ENCODE measurements at places on chromosomes 13 and 19.

DNA sequence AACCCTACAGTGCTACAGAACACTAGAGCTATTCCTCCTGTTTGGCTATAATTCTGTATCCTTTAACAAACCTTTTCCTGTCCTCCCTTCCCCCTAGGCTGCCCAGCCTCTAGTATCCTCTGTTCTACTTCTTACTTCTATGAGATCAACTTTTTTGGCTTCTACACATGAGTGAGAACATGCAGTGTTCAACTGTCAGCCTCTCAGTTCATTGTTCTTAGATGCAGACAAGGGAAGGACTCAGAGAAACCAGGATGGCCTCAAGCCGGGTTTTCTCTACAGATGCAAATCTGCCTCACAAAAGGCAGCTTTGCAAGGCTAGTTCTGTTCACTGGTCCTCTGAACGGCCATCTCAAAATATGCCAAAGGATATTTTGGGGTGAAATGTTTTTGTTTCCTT, 18.4 kb downstream of the AMER2 start:
- DNase-seq, result no peak

GRCh38 chr13:89315287-89315686, 1644.1 kb downstream of the SLITRK5 start:
- DNase-seq, result no peak

DNA sequence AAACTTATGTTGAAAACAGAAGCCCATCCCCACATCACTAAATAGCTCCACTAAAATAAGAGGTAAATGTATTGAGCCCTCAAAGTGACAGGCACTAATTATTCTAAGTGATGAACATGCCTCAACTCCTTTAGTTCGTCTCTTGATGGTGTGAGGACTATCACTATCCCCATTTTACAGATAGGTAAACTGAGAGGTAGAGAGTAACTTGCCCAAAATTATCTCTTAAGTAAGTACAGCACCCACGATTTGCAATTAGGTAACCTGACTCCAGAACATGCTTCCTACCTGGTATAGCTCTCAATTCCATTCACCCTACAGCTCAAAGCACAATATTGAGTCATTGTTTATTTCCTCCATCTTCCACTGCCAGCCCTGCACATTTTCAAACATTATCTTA, 12.7 kb downstream of the ZAR1L start:
- DNase-seq, result no peak

GRCh38 chr19:40936755-40937154, 54.3 kb upstream of the CYP2B6 start:
- no peak for DNase-seq

- DNase-seq, result no peak
Observed at GRCh38 chr13:75675421-75675820, 39.3 kb downstream of the LMO7 start.

DNA sequence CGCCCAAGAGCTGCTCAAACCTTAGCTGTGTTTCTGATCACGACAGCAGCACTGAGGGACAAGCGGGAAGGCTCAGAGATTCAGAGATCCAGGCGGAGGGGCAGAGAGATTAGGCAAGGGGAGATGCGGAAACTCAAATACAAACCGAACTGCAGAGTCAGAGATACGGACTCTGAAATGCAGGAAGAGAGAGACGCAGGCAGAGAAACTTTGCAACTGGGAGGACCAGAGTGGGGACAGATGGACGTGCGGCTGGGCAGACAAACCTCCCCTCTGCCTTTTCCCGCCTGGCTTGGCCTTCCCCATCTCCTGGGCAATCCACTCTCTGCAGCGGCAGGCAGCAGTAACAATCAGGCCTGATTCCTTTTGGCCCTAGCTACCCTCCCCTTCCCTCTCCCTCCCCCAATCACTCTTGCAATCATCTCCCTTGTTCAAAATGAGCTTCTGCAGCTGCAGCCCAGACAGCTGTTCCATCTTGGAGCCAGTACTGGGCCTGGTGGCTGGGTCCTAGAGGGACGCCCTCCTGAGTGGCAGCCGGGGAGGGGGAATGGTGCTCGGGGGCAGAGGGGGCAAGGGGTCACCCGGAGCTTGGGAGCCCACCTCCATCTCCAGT, 29.7 kb downstream of the OLFM2 start:
- no peak for DNase-seq

DNA sequence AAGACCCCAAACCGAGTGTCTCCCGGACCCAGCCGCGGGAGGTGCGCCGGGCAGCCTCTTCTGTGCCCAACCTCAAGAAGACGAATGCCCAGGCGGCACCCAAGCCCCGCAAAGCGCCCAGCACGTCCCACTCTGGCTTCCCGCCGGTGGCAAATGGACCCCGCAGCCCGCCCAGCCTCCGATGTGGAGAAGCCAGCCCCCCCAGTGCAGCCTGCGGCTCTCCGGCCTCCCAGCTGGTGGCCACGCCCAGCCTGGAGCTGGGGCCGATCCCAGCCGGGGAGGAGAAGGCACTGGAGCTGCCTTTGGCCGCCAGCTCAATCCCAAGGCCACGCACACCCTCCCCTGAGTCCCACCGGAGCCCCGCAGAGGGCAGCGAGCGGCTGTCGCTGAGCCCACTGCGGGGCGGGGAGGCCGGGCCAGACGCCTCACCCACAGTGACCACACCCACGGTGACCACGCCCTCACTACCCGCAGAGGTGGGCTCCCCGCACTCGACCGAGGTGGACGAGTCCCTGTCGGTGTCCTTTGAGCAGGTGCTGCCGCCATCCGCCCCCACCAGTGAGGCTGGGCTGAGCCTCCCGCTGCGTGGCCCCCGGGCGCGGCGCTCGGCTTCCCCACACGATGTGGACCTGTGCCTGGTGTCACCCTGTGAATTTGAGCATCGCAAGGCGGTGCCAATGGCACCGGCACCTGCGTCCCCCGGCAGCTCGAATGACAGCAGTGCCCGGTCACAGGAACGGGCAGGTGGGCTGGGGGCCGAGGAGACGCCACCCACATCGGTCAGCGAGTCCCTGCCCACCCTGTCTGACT, 7.9 kb downstream of the MAP1S start:
- no peak for DNase-seq

- DNase-seq, result no peak
Observed at GRCh38 chr19:13817018-13817614, 21.9 kb downstream of the ZSWIM4 start.

DNA sequence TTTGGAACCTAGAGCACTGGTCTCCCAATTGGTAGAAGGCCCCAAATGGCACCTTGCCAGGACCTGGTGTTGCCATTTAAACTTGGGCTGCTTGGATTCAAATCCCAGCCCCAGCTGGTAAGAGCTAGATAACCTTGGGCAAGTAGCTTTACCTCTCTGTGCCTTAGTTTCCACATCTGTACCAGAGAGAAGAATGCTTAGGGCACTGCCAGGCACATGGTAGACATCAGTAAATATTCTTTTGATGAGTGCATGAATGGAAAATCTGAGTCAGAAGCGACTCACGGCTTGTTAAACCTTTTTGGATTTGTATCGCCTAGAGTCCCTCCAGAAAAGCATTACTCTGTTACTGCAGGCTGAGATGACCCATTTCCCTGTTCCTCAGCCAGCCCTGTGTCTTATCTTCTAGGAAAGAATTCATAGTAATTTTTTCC, 90.9 kb downstream of the SIPA1L3 start:
- peak; percentile 93 for DNase-seq

DNA sequence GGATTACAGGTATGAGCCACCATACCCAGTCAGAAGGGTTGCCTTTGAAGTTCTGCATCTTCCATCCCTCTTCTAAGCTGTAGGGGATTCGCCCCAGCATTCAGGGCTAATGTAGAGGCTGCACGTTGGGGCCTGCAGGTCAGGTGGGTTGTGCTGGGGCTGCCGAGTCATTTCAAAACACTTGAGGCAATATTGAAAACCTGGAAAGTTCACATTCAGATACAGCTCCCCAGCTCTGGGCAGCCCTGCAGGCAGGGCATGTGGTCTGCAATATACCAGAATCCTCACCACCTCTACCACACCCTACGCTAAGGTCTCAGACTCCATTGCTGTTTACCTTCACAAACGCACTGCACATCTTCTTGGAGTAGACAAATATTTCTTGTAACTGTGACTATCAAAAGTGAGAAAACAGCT, 24.6 kb downstream of the CCNE1 start:
- DNase-seq, result no peak

DNA sequence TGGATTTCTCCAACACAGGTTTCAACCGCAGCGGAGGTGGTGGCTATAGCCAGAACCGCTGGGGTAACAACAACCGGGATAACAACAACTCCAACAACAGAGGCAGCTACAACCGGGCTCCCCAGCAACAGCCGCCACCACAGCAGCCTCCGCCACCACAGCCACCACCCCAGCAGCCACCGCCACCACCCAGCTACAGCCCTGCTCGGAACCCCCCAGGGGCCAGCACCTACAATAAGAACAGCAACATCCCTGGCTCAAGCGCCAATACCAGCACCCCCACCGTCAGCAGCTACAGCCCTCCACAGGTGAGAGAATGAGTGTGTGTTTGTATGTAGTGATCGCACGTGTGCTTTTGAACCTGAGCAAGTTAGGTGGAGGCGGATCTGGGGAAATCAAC, 6.0 kb upstream of the CCDC97 start:
- no peak for DNase-seq

- peak; percentile 32 for DNase-seq
Observed at GRCh38 chr13:113774177-113775107, 15.4 kb downstream of the TMEM255B start.

DNA sequence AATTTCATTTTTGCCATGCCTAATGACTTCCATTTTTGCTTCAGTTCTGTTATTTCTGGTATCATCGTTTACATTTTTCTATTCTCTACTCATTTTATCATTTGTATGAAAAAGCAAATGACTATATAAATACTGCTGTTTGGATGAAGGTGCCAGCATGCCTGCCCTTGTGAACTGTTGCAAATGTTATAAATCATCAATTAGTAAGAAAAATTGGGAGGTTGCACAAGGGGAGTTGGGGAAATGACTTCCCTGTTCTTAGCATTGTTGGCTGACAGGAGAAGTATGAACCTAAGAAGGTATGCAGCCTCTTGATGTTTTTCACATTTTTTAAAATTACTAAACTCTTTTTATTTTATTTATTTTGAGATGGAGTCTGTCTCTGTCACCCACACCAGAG, 15.1 kb downstream of the SAFB start:
- peak; percentile 30 for DNase-seq

DNA sequence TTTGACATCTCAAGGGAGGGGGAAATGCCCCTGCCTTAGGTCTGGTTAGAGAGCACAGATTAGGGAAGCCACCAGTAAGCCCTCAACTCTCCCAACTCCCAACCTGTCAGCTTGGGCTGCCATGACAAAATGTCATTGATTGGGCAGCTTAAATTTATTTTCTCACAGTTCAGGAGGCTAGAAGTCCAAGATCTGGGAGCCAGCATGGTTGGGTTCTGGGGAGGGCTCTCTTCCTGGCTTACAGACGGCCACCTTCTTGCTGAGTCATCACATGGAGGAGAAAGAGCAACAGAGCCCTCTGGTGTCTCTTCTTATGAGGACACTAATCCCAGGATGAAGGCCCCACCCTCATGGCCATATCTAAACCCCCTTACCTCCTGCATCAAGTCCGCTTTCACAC, 24.2 kb downstream of the C19orf12 start:
- peak; percentile 27 for DNase-seq

DNA sequence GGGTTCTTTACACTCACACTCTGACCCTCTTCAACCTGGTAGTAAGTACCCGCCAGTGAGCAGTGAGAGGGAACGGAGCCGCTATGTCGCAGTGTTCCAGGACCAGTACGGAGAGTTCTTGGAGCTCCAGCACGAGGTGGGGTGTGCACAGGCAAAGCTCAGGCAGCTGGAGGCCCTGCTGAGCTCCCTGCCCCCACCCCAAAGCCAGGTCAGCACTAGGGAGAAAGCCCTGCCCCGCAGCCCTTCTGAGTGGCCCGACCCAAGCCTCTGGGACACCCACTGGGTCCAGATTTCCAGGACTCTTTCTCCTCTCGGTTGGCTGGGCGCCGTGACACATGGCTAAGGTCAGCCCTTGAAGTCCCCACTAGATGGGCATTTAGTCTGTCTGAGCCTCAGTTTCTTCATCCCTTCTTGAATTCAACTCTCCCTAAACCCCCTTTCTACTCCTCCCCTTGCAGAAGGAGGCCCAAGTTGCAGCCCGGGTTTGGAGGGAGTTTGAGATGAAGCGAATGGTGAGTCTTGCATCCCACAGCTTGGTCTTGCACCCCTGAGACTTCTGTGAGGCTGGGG, 1.9 kb downstream of the OCEL1 start:
- DNase-seq, result no peak

DNA sequence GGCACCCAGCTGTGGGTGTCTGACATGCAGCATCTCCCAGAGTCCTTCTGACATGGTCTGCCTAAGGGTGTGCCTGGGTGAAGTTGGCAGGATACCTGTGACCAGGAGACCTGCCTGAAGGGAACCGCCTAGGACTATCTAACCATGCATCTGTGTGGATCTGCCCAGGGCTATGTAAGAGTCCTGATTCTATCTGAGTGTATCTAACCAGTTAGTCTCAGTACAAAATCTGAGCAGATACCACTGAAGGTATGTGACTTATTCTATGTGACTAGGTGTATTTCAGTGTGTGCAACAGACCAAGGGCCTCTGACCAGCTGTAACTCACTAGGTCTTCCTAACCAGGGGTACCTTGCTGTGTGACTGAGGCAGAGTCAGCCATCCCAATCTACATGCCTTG, 28.2 kb upstream of the FBL start:
- DNase-seq, result no peak

GRCh38 chr19:49109569-49110233, 4.5 kb upstream of the LIN7B start:
- no peak for DNase-seq

DNA sequence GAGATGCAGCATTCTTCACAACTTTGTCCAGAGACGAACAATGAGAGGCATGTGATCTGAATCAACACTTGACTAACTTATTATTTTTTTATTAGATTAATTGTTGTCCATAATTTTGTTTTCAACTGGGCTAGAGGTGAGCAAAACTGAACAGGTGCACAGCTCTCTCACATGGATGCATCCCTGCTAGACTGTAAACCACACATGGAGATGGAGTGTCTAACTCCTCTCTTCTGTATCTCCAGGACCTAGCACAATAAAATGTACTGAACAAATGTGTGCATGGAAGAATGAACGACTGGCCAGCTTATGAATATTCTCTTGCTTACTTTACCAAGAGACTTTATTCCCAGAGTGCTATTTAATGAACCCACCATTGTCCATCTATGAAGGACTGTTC, 627.7 kb downstream of the LIG4 start:
- no peak for DNase-seq

GRCh38 chr19:57321116-57321515, 844 bp downstream of the ZNF543 start:
- no peak for DNase-seq

DNA sequence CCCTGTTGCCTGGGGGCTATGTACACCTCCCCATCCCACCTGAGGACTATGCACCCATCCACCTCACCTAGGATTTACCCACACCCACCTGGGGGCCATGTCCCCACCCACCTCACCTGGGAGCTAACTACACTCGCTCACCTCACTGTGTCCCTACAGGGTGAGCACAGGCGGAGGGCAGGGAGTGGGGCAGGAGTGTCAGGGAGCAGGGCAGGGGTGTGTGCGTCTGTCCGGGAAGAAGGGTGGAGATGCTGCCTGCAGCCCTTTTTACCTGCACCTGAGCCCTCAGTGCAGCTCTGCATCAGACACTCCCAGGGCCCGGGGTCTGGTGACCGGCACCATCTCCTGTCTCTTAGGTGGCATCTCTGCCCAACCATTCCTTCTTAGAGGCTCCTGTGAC, 10.6 kb upstream of the CPAMD8 start:
- no peak for DNase-seq
